ENCODE measurements at places on chromosomes 7 and 10. TPM values are rescaled to one million over a fixed set of nuclear protein-coding genes. Genes with fewer than 3 reads are reported as not detected.

- DNase-seq = no peak
Observed at GRCh38 chr7:47461161-47461560, 120.8 kb downstream of the TNS3 start.

SCIN gene
- polyA plus RNA-seq = 0.97 TPM

CYP2E1 gene
- 1.1 TPM for polyA plus RNA-seq

- DNase-seq = no peak
Observed at GRCh38 chr7:16774294-16774693, 20.7 kb downstream of the TSPAN13 start.

TRIM56 gene
- polyA plus RNA-seq = 11.0 TPM

DNA sequence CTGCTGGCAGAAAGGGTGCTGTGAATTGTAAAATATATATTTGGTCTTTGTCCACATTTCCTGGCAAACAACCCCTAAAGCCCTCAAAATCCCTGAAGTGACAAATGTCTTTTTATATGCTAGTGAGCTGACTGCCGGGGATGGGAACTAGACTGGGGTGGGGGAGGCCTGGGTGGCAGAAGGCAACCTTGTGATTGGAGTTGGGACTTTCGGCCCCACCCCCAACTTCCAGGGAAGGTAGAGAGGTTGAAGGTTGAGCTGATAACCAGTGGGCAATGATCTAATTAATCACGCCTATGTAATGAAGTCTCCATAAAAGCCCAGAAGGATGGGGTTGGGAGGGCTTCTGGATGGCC, 2.7 kb downstream of the EPHA1 start:
- DNase-seq = no peak

DNA sequence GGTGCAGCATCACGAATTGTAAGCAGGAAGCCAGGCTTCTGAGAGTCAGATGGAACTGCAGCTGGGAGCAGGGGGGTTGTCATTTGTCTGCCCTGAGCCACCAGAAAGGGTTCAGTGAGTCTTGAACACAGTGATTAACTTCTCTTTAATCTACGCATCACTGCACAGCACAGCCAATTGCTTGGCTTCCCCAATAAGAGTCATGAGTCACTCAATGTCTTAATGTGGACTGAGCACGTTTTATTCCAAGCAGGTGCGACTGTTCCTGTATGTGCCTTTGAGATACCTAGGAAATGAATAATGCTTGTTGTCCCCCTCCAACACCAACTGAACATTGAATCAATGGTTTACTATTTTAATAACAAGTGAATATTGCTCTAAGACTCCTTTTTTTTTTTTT, 26.0 kb upstream of the PLEKHA1 start:
- peak; percentile 60 for DNase-seq

GRCh38 chr10:94307046-94307615, 55.6 kb downstream of the NOC3L start:
- DNase-seq = no peak

IQUB gene
- 0.07 TPM for polyA plus RNA-seq

Measured in B cell (primary cell).